ENCODE measurements at places on chromosomes 1 and 21. TPM values are rescaled to one million over a fixed set of nuclear protein-coding genes. Genes with fewer than 3 reads are reported as not detected.

LCE1E gene
- total RNA-seq: not detected

DNA sequence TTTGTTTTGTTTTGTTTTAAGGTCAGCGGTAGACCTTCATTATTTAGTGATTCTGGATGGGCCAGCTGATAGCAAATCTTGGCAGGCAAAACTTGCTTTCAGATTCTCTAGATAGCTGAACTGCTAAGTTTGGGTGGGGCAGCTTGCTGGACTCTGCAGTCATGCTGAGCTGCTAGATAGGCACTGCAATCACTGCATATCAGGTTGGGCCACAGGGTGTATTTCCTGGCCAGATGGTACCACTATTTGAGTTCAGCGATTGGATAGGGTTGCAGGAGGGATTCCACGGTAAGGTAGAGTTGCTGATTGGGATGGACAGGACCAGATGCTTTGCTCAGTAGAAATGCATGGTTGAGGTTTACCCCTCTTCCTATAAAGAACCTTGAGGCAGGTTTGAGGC, 579.3 kb upstream of the ADGRL4 start:
- DNase-seq: no peak

GRCh38 chr1:156104065-156104810, 10.3 kb upstream of the LMNA start:
- peak; percentile 73 for DNase-seq

CIART gene
- total RNA-seq: 5.9 TPM

DNA sequence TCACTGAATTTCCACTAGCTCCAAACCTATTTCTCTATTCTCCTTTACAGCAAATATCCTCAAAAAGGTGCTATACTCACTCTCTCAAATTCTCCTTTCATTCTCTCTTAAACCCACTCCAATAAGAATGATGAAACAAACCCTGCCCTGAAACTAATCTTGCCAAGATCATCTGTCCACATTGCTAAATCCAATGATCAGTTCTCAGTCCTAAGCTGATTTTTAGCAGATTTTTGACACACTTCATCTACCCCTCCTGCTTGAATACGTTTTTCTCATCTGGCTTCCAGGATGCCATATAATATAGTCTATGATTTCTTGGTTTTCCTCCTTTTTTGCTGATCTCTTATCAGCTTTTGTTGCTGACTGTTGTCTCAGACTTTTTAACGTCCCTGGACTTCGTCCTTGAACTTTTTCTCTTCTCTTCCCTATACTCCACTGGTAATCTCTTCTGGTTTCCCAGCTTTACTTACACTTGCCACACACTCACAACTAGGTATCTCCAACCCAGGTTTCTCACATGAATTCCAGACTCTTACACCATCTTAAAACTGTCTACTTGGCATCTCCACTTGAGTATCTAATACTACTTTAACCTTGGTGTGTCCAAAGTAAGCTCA, 35.3 kb downstream of the RERE start:
- no peak for DNase-seq

DNA sequence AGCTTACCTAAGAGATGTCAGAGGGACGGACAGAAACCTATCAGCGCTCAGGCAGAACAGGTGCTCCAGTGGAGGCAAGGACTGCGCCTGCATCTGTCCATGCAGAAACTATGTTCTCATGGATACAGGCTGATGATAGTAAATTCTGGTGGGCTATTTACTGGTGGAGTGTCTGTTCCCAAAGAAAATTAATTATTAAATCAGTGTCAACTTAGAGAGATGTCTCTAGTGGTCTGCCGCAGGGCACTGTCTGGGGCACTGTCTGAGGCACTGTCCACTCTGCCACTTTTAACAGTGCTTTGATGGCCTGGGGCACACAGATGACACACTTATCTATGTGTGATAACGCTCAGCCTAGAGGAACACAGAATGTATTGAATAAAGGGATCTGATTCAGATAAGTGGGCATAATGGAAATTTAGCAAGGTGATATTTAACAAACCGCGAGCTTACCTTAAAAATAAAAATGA, 148.1 kb downstream of the RGS7 start:
- no peak for DNase-seq

- DNase-seq: no peak
Observed at GRCh38 chr1:15067148-15067547, 86.4 kb upstream of the TMEM51 start.
